ENCODE measurements at places on chromosomes 5 and 9.
A peak's percentile ranks its signal among the peaks of the same experiment; 100 is the strongest.

DNA sequence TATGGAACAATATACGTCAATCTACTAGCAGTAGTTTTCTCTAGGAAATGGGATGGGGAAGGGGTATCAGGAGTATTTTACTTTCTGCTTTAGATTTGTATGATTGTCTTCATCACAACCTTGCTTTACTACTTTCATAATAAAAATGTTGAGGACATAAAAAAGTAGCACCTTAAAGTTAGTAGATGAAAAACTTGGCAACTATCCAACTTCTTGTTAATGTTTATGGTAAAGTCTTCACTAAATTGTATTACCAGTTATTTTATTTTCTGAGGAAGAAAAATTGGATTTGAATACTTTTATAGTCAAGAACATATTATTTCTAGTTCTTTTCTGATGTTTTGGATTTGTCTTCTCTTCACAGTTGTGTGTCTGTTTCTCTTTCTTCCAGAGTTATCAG is 372.1 kb downstream of the ARRDC3 start:
- no peak for DNase-seq

DNA sequence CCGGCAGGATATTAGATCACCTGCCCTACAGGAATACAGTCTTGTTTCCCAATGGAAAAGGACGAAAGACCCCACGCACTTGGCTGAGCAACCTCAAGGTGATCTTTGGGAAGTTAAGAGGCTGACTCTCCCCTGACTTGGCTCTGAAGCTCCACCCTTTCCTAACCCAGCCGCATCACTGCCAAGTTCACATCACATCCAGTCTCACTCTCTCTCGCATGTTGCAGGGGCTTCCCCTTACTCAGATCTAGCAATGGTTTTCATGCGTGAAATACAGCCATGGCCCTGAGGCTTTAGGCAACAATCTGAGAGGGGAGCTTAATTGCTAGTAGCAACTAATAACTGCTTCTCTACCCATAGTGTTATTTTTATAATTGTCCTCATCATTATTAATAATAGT is 211.6 kb downstream of the DOCK8 start:
- DNase-seq = no peak

DNA sequence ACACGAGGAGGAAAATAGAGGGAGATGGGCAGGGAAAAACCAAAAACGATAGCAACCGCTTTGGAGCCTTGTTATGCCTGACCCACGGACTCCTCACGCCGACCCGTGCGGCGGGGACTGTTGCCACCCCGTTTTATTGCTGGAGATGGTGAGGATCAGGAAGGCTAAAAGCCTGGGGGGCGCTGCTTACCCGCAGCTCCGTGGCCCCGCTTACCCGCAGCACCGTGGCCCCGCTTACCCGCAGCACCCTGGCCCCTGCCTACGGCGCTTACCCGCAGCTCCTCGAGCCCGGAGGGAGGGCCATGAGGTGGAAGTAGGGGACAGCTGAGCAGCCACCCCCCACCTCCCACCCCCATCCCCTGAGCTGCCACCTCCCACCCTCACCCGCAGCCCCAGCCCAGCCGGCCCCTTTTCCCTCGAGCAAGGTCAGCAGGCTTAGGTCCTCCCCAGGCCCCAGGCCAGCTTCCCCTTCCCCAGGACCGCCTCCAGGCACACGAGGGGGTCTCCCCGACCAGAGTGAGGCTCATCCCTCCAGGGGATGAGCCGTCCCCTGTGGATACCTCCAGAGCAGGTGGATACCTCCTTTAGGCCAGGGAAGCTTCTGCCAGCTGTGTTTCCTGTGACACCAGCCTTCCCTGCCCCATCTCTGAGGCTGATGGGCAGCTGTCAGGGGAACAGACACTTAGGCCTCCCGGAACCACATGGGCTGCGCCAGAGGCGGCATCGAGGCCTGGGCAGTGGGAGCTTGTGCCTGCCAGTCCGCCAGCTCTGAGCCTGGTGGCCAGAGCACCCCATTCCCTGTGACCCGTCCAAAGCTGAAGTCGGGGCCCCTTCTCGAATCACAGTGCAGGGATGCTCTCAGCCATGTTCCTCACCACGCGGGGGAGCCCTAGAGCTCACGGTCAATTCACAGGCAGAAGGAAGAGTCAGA is 92.3 kb downstream of the LMX1B start:
- no peak for DNase-seq

- DNase-seq = no peak
These were observed 319.2 kb downstream of the GADD45G start for GRCh38 chr9:89923961-89924504.

GRCh38 chr5:65128226-65128625 is 353.5 kb downstream of the ADAMTS6 start:
- no peak for DNase-seq

GRCh38 chr5:35954175-35954574 is 15.8 kb upstream of the CAPSL start:
- DNase-seq = no peak

DNA sequence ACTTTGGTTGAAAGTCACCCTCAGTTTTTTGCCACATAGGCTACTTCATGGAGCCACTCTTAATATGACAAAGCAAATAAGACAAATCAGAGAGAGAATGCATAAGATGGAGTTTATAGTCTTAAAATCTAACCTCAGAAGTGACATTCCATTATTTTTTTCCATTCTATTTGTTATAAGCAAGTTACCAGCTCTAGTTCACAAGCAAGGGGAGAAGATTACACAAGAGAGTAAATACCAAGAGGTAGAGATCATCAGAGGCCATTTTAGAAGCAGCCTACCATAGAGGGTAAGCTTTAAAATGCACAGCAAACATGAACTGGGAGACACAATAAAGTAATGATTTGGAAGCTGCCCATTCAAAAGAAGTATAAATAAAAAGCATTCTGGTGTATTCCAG is 651.3 kb upstream of the MEF2C start:
- no peak for DNase-seq

DNA sequence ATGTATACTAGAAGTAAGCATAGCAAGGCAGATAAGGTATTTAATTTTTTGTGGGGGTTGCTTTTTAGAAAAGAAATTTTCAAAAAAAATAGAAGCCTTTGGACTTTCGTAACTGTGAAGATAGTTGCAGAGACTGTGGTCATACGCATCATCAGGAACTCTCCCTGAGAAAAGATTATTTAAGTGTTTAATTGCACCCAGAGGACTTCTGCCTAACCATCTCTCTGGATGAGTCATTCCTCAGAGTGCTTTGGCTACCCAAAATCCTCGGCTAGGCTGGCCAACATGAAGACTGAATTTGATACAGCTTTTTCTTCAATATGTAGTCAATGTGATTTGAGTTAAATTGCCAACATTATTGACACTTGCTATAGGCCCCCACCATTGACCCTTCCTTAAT is 296.4 kb downstream of the TLR4 start:
- no peak for DNase-seq

- no peak for DNase-seq
These were observed 183.3 kb downstream of the SH3GL2 start for GRCh38 chr9:17761984-17762676.

GRCh38 chr5:34709861-34710673 is 53.9 kb downstream of the RAI14 start:
- no peak for DNase-seq

DNA sequence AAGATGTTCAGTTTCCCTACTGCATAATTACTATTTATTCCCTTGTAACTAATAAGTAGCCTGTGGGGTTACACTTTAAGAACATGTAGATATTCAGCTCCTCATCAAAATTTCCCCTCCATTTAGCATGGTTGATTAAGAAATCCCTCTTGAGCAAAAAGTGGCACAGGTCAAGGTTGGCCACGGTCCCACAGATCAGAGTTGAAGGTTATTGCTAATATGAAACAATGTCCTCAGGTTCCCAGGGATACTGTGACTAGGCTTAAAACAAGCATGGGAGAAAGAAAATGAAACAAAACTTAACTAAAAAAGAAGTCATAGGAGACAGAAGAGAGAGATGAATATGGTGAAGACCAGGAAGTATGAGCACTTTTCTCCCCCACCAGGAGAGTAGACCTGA is 64.2 kb downstream of the RFK start:
- no peak for DNase-seq

- DNase-seq = no peak
These were observed 1.4 kb downstream of the PIK3R1 start for GRCh38 chr5:68217047-68217355.

- DNase-seq = no peak
These were observed 35.2 kb downstream of the DTWD2 start for GRCh38 chr5:118952992-118953651.

- DNase-seq = no peak
These were observed 142.3 kb upstream of the KLF9 start for GRCh38 chr9:70556771-70557170.

DNA sequence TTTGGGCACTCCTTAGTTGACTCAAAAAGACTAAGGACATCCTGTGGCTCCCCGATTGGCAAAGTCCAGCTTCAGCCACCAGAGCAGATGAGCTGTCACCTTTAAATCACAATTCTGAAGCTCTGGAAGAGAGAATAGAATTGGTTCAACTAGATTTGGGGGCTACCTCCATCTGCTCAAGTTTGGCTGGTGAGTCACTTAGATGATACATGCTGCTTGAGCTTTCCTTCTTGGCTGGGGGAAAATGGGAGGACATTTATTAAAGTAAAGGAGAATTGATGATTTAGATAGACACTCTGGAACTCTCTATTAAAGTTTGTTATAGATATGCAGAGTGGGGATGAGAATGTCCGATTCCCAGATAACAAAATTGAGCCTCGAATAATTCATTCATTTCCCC is 30.0 kb upstream of the GRIA1 start:
- no peak for DNase-seq

GRCh38 chr5:501105-501830 is 23.0 kb downstream of the SLC9A3 start:
- no peak for DNase-seq

GRCh38 chr5:167528651-167529050 is 762.8 kb upstream of the WWC1 start:
- DNase-seq = no peak

- no peak for DNase-seq
These were observed 39.0 kb downstream of the ESM1 start for GRCh38 chr5:54946306-54946819.

GRCh38 chr5:132260051-132260450 is 2.6 kb downstream of the PDLIM4 start:
- no peak for DNase-seq

DNA sequence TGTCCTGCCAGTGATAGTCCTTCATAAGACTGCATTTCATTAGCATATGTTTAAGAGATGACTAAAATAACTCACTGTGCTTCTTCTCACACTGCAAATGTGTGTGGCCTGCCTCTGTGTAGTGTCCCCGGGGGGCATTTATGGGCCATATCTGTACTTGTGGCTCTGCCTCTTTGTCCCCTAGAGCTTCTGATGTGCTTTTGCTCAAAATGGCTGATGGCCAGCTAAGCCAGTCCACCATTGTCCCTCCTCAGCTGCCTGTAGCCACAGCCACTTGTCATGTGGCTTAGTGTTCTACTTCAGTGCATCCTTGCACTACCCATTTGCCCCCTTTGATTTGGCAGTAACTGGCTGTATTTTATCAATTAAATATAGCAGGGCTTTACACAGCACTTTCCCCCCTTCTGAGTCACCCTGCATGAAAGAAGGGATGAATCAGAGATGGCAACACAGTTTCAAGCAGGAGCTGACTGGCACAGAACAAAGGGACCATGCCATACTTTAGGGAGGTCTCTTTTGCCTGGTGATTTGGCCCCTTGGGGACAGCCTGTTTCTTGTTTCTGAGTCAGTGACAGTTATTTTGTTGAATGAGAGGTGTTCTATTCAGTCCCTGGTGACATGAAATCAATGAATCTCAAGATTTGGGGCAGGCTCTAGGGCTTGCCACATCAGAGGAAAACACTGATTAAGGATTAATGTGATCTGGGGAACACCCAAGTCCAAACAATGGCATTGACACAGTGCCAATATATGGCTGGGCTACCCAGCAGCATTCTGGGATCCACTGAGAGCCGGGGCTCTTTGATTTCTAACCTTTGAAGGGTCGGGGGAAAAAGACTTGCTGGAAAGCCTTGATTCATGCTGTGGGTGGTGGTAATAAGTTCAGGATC is 245.5 kb downstream of the SMARCA2 start:
- DNase-seq = no peak

DNA sequence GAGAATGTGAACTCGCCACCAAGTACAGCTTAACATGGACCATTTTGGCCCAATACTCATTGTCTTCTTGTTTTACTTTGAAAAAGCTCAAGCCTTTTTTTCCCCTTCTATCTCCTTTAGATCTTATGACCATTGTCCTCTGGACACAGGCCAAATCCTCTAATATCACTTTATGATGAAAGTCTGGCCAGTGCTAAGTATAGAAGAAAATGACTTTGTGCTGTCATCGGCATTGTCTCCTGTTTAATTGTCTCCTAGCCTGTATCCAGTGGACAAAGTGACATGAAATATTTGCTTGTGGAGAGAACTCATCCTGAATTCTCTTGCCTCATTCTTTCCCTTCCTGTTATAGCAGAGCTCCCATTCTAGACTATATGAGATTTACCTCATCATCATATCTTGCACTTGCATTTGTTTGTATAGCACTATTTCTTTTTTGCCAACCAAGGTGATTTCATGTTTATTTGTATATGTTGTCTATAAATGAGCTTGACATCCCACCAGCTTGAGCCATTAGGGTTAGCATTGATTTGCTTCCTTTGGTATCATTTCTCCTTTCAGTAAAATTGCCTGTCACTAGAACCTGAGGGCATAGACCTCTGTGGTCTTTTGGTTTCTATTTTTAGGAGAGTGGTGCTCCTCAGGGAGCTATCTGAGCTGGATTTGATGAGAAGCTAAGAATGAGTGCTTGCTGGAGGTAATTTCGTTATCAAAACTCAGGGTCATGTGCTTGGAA is 18.8 kb upstream of the TNFAIP8 start:
- no peak for DNase-seq

DNA sequence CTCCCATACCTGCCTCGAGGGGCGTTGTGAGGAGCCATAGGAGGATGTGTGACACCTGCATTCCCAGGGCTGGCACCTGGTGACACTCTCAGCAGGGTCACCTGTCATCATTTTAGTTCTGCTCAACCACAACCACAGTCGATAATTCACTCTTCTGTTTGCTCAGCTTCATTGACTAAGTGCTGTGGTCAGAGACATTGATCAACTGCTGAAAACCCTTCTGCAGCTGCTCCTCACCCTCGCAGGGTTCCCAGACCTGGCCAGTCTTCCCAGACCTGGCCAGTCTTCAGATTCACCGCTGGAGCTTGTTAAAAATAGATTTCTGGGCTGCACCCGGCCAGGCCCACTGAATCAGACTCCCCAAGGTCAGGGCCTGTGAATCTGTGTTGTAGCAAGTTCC is 92.8 kb downstream of the MVB12B start:
- DNase-seq = no peak

- no peak for DNase-seq
These were observed 114.4 kb upstream of the LIFR start for GRCh38 chr5:38670878-38671277.

DNA sequence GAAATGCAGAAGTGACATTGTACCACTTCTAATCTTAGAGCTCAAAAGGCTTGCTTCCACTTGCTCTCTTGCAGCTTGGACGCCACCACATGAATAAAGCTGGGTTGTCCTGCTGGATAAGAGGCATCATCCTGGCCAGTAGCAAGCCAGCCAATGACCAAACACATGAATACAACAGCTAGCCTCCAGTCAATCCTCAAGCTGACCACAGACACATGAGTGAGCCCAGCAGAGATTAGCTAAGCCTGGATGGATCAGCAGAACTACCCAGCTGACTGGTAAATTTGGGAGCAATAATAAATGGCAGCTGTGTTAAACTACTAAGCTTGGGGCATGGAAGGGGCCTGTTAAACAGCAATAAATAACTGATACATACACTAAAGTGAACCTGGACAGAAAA is 121.1 kb upstream of the SLC12A2 start:
- no peak for DNase-seq

GRCh38 chr9:135156525-135157510 is 69.3 kb downstream of the OLFM1 start:
- DNase-seq = no peak

- peak; percentile 49 for DNase-seq
These were observed 12.6 kb upstream of the UGT3A2 start for GRCh38 chr5:36079200-36079781.

All from NCI-H1048 (cell line).